ENCODE measurements at places on chromosomes 13 and 19.

GRCh38 chr13:30835442-30835841, 70.6 kb upstream of the MEDAG start:
- no peak for DNase-seq

DNA sequence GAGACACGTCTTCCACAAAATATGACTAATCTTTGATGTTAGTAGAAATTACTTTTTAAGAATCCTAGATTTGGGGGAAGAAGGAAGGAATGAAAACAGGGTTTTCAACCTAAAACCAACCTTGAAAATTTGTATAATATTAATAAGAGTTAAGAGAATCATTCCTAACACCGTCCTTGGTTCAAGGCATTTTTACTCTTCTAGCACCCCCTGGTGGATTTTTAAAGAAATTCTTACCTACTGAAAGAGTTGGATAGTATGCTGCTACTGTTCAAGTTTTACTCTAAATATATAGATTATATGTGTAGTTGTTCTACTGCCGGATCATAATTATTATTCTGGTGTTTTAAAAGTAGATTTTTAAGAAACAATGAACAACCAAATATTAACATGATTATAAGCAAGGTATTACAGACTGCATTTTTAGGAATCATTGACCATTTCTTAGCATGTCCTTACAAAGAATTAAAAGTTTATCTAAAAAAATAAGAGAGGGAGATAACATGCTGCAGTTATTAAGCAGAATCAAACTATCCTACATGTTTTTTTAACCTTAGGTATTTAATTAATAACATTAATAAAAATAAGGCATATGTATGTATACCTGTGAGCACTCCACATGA, 7.4 kb upstream of the SLITRK6 start:
- no peak for DNase-seq

GRCh38 chr19:48779636-48780035, 24.3 kb downstream of the FGF21 start:
- no peak for DNase-seq

DNA sequence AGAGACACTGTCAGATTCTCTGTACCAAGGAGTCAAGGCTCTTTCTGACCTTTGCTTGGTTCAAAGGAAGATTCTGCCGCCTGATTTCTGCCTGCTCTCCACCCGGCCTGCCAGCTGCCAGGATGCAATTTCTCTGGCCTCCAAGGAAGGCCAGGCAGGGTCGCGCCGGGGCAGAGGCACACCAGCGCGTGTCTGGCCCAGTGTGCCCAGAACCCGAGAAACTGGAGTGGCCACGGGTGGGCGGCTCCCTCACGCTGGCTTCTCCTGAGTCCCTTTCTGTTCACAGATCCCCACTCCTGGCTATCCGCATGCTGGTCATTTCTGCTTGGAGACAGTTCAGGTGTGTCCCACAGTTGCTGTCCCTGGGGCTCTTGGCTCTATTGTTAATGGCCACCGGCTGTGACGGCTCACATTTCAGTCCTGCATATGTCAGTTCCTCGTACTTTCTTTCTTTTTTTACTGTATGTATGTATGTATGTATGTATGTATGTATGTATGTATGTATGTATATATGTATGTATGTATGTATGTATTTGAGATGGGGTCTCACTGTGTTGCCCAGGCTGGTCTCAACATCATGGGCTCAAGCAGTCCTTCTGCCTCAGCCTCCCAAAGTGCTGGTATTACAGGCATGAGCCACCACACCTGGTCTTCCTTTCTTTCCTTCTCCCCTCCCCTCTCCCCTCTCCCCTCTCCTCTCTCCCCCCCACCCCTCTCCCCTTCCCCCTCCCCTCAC, 16.9 kb downstream of the TMPRSS9 start:
- no peak for DNase-seq

DNA sequence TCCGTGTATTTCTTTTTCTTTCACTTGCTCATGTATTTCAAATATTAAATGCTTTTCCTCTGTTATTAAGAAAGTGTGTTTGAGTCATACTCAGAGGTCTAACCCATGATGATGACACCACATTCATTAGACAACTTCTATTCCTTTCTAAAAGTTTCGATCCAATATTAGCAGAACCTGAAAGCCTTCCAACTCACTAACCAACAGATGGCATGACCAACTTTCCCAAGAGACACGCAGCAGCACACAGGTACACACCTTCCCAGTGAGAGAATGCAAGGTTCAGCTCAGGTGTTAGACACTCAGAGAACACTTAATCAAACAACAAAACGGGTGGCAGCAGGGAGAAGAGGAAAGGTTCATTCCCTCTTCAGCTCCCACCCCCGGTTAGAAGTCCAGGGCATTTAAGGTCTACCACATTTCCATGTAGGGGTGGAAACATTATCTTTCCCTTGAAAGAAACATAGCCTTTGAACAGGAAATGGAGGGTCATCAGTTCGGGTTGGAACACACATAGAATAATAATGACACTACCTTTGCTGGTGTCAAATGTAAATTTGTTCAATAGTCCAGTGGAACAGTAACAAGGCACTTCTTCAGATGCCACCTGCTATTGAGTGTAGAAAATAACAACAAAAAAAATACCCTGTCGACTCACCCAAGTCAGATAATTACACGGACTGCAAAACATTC, 404.2 kb downstream of the COG6 start:
- DNase-seq, result no peak

- DNase-seq, result no peak
Measured at GRCh38 chr19:23527797-23528196, 132.5 kb upstream of the ZNF91 start.

GRCh38 chr13:22073718-22074117, 402.8 kb downstream of the FGF9 start:
- no peak for DNase-seq

DNA sequence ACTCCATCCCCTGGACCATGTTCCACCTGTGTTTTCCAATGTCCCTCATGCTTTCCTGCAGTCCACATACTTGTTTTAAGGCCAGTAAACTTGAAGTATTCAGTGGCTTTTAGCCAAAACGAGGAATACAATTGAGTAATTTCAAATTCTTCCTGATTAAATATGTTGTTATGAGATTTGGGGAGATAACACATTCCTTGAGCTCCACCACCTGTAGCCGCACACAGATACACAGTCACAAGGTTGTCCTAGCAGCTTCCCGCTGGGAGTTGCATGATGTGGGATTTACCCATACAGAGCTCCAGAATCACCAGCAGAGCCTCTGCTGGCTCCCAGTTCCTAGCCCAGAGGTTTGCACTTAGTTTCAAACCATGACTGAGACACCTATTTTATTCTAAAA, 53.6 kb upstream of the FRY start:
- no peak for DNase-seq

DNA sequence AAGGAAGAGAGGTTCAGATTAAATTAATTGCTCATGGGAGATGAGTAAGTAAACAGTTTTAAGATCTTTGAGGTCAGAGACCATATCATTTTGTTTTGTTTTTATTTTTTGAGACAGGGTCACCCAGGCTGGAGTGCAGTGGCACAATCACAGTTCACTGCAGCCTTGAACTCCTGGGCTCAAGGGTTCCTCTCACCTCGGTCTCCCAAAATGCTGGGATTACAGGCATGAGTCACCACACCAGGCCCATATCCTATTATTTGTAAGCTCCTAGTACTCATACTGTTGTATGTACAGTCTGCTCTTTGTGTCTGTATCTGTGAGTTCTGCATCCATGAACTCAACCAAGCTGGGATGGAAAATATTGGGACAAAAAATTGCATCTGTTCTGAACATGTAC, 6.0 kb upstream of the RASL11A start:
- no peak for DNase-seq

DNA sequence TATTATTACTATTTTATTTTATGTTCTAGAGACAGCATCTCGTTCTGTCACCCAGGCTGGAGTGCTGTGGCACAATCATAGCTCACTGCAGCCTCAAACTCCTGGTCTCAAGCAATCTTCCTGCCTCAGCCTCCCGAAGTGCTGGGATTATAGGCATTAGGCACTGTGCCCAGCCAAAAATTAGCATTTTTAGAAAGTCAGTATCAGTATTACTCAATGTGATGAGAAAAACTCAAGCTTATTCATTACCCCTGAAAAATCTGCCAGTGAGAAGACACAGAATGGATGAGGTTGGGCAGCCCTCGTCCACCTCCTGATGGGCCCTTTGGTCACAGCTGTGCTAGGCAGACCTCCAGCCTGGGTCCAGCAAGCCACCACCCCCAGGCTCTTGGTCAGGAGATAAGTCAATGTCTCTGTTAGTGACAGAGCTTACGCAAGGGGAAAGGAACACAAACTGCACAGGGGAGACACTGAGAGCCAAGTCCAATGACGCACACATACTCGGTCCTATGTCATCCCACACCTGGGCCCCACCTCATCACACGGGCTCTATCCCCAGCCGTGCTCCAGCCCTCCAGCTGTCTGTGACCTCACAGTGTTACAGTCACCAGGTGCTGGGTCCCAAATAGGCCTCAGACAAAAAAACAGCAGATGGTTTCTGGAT, 19.8 kb downstream of the PEPD start:
- peak; percentile 9 for DNase-seq

DNA sequence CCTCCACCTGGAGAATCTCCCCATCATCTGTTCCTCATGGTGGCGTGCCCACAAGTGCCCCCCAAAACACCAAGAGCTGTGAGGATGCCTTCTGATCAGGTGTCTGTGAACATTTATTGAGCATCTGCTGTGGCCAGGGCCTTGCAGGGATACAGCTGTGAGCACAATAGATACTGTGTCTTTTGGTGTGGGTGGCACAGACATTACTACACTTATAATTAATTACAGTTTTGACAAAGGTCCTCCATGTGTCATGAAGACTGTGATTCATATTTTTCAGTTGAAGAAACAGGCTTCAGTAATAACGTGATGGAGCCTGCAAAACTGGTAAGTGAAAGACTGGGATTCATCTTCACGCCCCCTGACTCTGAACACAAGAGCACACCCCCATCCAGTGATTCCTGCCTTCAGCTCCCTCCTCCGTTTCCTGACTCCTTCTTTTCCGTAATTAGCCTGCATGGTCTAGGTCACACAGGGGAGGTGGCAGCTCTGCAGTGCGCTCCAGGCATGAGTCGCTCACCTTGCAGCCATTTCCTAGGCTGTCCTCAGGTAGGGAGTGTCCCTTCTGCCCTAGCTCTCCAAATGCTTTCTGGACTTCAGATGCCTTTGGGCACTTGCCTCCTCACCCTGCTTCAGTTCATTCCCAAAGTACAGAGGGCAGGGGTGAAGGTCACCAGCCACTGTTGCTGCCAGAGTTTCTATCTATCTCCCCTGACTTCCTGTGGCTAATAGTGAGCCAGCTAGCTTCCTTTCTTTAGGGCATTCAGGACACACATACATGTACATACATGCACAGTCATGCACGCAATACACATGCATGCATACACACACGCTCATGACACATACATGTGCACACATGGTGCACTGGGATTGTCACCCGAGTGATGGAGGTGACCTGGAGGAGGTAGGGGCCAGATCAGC, 66.5 kb downstream of the SIAH3 start:
- DNase-seq, result no peak

- DNase-seq, result peak; percentile 38
Measured at GRCh38 chr19:14021474-14021873, 6.5 kb upstream of the RLN3 start.

GRCh38 chr13:50905256-50905655, 4.3 kb upstream of the RNASEH2B start:
- no peak for DNase-seq

GRCh38 chr13:107211073-107211472, 643.1 kb upstream of the ARGLU1 start:
- DNase-seq, result peak; percentile 72

- no peak for DNase-seq
Measured at GRCh38 chr13:66506979-66507378, 723.2 kb downstream of the PCDH9 start.

- DNase-seq, result no peak
Measured at GRCh38 chr13:43274881-43275280, 251.5 kb downstream of the DNAJC15 start.

- DNase-seq, result peak; percentile 52
Measured at GRCh38 chr19:49506575-49507105, 5.8 kb upstream of the FCGRT start.

DNA sequence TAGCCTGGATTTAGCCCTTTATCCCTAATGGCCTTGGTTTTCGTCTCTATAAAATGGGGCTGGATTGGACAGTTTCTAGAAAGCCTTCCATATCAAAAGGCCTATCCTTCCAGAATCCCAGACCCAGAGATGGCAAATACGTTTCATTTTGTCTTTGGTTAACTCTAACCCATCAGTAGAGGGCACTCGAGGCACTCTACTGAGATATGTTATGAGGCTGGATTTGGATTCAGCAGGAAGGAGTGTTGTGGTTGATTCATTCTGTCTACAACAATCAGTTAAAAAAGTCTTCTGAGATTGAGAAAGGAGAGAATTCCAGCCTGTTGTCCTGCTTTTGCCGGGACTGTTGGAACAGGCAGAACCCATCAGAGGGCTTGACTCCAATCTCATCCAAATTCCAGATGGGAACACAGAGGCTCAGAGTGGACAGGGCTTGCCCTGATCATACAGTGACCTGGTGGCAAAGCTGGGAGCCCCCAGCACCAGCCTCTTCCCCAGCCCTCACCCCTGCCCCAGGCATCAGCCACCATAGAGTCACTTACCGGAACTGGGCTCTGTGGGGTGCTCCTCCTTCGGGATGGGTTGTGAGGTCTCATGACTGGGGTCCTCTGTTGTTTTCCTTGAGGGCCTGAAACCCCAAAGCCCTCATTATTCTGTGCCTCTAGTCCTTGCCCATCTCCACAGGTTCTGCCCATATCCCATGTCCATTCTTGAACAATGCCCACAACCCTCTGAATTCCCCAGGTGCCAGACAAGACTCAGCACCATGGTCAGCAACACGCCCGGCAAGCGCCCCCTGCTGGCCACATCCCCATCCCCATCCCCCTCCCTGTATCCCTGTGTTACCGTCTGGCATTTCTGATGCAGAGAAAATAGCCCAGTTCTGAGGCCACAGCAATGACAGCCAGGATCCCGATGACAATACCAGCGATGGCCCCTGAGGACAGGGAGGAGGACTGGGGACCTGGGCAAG, 12.3 kb upstream of the ZNF180 start:
- no peak for DNase-seq

GRCh38 chr13:32791545-32792172, 205.4 kb downstream of the PDS5B start:
- DNase-seq, result no peak

DNA sequence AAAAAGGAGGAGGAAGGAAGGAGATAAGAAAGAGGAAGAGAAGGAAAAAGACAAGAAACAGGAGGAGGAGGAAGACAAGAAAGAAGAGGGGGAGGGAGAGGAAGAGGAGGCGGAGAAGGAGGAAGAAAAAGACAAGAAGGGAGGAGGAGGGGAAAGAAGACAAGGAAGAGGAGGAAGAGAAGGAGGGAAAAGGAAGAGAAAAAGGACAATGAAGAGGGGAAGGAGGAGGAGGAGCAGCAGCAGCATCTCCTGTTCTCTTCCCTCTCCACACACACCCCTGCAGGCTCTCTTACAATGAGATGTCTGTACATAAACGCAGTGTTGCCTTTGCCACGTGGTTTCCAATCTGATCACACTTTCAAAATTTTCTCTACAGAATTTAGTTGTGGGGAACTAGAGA, 66.6 kb downstream of the RUBCNL start:
- DNase-seq, result no peak

GRCh38 chr19:3760871-3761361, 576 bp downstream of the APBA3 start:
- DNase-seq, result no peak
